ENCODE measurements at places on chromosomes 13 and 19.

DNA sequence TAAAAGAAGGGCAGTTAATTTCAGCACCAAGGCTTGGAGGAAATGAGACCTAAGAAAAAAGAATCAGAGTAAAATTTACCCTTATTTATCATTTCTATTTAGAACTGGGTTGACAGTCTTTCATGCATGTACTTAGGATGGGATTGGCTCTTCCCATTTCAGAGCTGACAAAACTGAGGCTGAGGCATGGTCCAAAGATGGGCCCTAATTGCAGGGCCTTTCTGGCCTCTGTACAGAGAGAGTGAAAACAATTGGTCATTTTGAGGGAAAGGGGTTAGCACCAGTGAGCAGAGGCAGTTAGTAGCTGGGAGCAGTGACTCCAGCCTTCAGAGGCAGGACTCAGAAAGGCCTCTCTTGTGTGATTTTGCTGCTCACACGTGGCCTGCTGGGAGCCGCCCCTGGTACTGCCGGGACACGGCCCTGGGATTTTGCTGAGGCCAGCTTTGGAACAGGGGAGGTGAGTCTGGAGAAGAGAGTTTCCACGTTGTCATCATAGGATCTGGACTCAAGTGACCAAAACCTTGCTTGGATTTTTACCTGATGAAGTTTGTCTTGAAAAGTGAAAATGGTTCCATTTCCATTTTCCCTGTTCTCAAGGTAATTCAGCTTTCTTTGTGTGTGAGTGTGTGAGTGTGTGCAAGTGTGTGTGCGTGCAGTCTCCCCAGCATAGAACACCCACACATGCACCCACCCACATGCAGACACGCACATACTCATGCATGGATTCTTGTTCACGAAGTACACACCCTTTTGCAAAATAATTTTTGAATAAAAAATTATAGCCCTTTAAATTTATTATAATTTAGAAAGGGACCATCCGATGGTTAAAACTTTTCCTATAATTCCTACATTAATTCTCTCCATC lies at the start of gene ZNF536:
ZNF536 (plus strand) TSS at position 425 of the 865 bp plus-strand sequence. CDS start 71,179 bp downstream, outside the sequence.
- no peak for DNase-seq

DNA sequence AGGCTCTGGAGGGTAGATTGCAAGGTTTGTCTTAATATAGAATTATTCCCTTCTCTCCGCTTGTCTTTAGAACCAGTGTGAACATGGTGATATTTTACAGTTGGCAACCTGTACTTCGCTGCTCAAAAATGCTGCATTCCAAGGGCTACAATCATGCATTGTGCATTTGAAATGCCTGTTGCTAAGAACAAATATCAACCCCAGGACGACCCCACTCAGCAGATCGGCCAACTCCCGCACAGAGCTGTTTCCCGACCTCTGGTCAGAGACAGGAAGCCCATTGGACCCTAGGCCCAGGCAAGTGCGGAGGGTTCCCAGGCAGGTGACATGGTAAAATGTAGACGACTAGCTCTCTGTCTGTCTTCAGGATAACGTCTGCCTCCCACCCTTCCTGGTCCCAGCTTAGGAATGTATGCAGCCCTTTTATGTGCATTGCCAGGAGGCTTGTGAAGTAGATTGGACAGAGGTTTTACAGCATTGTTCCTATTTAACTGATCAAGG lies 263.5 kb downstream of the FOXO1 start:
- no peak for DNase-seq

- no peak for DNase-seq
Measured at GRCh38 chr19:50515168-50515561, 1.5 kb upstream of the ASPDH start.

DNA sequence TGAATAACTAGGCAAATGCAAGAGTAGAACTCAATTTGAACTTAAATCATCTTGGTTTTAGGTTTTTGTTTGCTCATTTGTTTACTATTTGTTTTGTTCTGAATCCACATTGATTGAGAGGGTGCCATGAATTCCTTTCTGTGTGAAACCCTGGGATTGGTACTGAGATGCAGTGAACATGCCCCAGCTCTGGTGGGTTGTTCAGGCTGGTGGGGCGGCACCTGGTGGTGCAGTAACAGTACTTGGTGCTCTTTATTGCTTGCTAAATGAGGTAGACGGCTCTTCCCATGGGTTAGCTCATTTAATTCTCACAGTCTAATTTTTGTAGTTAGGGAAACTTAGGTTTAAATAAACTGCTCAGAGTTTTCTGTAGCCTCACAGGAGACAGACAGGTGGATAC lies 48.4 kb downstream of the WASF3 start:
- no peak for DNase-seq

- DNase-seq: no peak
Measured at GRCh38 chr19:9044449-9044848, 34.2 kb upstream of the MUC16 start.

DNA sequence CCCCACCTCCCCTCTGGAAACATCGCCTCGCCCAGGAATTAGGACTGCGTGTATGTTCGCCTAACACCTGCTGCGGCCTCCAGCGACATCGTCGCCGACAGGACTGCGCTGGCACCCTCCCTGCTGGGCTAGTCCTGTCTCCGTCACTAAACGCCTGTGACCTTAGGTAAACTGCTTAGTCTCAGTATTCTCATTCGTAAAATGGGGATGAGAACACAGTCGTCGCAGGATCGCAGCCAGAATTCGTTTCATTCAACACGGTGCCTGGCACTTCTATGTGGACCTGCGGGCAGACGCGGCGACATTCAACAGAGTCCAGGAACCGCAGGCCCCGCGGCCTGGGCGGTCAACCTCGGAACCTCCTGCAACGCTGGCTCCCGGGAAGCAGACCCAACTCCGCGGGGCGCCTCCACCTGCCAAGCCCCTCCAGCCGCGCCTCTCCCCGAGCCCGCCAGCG lies 485 bp downstream of the CRYL1 start:
- DNase-seq: no peak

DNA sequence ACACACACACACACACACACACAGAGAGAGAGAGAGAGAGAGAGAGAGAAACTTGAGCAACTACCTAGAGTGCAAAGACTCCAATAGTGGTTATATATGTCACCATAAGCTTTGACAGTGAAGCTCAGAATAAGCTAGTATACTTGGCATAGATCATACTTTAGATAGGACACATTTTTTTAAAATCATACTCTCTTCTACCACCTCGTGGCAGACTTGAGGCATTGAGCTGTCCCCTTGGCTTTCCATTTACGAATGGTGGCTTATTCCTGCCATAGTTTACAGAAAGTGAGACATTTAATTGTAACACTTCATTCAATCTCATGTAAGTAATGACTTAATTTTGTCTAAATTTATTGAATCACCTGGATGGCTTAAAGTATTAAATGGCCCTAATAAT lies 108.2 kb downstream of the EDNRB start:
- no peak for DNase-seq

GRCh38 chr13:37026771-37027170 lies 26.2 kb downstream of the EXOSC8 start:
- no peak for DNase-seq

GRCh38 chr13:101416181-101417042 lies at the start of gene NALCN:
TSS of gene NALCN (minus strand) at chr13:101416508. CDS start at chr13:101399126, 17,382 bp downstream.
- DNase-seq: no peak

- DNase-seq: no peak
Measured at GRCh38 chr19:10677751-10678150, 23.5 kb upstream of the QTRT1 start.

DNA sequence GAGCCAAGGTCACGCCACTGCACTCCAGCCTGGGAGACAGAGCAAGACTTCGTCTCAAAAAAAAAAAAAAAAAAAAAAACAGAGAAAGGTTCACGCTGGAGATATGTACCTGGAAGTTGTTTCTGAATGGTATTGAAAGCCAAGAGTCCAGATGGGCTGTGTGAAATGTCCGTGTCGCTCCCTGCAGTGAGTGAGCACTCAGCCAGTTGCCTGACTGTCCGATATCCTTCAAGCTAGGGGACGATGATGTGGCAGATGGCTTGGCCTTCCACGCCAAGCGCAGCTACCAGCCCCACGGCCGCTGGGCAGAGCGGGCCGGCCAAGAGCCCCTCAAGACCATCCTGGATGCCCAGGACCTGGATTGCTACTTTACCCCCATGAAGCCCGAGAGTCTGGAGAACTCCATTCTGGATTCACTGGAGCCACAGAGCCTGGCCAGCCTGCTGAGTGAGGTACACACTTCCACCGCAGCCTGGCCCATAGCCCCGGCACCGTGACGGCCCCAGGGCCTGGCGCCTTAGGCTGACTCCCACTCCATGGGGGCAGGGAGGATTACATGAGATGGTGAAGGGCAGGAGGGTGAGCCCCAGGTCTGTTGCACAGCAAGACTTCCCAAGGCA lies 11.7 kb upstream of the OVOL3 start:
- DNase-seq: no peak

DNA sequence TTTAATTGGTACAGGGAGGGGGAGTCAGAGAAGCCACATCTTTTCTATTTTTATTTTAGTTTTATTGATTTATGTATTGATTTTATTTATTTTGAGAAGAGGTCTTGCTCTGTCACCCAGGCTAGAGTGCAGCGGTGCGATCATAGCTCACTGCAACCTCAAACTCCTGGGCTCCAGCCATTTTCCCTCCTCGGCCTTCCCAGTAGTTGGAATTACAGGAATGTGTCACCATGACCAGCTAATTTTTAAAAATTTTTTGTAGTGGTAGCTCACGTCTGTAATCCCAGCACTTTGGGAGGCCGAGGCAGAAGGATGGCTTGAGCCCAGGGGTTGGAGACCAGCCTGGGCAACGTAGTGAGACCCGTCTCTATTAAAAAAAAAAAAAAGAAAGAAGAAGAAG lies 4.1 kb downstream of the IL27RA start:
- no peak for DNase-seq

DNA sequence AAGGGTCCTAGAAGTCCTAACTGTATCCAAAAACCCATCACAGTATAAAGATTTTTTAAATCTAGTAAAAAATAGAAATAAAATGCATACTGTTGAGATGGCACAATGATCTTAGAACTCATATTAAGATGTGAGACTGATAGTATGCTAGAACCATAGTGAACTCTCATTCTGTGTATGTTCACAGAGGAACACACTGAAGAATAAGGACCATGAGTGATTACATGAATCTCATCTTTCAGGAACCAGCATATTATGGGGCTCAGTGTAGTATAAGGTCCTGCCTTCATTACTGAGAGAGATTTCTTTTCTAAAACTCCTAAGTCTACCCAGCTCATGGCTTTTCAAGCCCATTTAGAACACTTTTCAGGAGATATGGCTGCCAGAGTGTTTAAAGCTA lies 59.8 kb upstream of the RFC3 start:
- no peak for DNase-seq

GRCh38 chr13:51284339-51284738 lies 55.2 kb upstream of the SERPINE3 start:
- DNase-seq: no peak

- no peak for DNase-seq
Measured at GRCh38 chr13:44331446-44331845, 42.2 kb upstream of the SERP2 start.

DNA sequence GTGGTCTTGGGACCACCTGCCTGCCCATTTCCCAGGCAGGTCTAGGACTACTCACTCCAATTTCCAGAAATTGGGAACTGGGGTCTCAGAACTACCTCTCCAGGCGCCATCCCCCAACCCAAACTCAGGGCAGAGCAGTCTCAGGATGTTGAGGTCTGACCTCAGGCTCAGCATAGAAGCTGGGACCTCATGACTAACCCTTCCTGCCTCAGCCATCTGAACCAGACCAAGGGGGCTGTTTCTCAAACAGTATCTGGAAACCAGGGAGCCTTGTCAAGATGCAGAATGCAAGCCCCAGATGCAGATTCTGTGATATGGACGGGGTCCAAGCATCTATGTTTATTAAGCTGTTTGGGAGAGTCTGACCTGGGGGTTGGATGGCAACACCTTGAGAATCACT lies 1.3 kb downstream of the FBXW9 start:
- no peak for DNase-seq

- DNase-seq: peak; percentile 4
Measured at GRCh38 chr13:31160857-31161556, 697 bp downstream of the HSPH1 start.

- no peak for DNase-seq
Measured at GRCh38 chr19:9797871-9798270, 21.0 kb downstream of the FBXL12 start.

DNA sequence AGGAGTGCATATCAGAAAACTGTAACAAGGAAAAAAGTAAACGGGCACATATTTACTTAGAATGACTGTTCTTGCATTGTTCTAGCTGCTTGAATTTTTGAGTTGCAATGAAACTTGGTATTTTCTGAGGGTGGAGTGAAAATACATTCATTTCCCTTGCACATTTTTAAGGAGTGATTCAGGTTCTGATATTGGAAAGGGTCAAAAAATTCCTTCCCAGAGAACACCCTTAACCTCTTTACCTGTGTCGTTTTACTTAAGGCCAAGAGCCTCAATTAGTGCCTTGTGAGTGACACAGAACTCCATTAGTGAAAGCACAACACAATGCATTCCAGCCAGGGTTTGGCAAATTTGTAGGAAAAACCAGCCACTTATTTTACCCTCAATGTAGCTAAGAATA lies 2.3 kb downstream of the ITGBL1 start:
- no peak for DNase-seq

DNA sequence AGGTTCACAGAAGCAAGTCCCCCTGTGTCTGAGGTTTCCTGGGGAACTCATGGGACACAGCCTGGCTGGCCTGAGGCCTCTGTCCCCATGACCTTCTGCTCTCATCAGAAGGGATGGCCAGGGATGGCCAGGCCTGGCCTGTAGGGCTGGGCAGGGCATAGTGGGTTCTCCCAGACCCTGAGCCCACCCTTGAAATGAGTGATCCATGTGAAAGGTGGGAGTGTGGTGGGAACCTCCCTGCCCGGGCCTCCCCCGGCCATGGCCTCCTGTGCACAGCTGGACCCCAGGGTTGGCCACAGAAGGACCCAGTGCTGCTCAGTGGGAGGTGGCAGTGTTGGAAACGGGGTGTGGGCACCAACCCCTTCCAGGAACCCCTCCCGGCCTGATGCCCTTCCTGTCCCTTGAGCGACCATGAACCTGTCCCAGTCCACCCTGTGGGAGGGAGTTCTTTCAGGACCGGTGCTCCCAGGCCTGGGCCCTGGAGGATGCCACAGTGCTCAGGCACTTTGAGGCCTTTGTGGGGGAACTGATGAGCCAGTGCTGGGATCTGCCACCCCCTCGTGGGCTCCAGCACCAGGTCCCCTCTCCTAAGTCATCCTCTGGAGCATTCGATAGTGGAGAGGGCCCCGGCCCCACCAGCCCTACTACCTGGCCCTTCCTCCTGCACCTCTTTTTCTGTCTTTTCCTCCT lies 15.5 kb upstream of the ZNF14 start:
- DNase-seq: no peak

DNA sequence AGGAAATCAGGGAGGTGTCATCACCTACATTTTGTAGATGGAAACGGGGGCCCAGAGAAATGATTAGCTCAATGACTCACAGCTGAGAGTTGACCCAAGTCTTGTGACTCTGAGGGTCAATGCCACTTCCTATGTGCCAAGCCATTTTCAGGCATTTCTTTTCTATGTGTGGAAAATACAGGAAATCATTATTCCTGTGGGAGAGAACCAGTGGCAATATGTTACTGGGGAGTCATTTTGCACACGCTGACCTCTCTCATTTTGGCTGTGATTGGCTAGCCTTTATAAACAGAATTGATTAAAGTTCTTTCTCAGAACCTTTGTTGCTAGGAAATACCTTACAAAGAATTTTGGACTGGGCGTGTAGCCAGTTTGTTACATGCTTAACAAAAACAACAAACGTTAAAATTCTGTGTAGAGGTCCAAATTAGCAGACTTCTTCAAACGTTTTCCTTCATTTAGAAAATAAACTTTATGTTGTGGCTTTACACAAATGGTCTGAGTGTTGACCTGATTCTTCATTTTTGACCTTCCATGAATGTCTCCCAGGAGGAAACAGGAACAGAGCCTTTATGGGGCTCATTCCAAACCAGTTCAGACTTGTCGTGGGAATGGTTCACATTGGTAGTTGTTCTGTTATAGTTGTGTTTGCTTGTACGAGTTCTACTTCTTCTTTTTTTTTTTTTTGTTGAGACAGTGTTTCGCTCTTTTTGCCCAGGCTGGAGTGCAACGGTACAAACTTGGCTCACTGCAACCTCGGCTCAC lies 11.4 kb downstream of the PCCA start:
- DNase-seq: no peak

Measured in esophagus squamous epithelium (tissue), 5 donors.